ENCODE measurements at places on chromosomes 13 and 19.

GRCh38 chr13:112985803-112986408 is 16.9 kb downstream of the MCF2L start:
- no peak for DNase-seq

- DNase-seq, result no peak
Measured at GRCh38 chr13:101109005-101109404, 307.3 kb downstream of the NALCN start.

GRCh38 chr13:108702171-108702570 is 72.8 kb downstream of the MYO16 start:
- no peak for DNase-seq

DNA sequence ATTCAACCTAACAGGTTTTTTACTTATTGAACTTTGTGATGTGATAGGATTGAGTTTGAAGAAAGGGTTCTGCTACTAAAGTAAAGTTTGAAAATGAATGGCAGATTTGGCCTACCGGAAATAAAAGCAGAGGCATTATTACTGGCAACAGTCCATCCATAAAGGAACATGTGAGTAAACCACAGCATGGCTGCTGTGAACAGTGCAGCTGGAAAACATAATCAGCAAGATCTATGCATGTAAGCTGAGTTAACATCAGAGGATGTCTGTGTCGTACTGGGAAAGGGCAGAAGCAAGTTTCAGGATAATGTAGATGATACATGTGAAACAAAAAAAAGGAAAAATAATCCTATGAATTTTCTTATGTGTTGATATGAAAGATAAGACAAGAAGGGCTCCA is 87.6 kb downstream of the CYSLTR2 start:
- no peak for DNase-seq

- no peak for DNase-seq
Measured at GRCh38 chr19:35349614-35350521, 2.2 kb downstream of the FFAR1 start.

GRCh38 chr13:111270765-111271698 is 49.4 kb upstream of the TEX29 start:
- DNase-seq, result no peak

DNA sequence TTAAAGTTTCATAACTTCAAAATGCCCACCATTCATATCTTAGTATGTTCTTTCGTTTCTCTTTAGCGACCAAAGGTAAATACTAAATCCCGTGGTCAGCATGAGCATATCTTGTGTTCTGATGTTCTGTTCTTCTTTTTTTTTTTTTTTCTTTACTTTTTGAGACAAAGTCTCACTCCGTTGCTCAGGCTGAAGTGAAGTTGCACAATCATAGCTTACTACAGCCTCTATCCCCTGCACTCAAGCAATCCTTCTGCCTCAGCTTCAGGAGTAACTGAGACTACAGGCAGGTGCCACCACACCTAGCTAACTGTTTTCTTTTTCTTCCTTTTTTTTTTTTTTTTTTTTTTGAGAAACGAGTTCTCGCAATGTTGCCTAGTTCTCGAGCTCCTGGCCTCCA is 60.9 kb upstream of the ATP12A start:
- DNase-seq, result no peak

DNA sequence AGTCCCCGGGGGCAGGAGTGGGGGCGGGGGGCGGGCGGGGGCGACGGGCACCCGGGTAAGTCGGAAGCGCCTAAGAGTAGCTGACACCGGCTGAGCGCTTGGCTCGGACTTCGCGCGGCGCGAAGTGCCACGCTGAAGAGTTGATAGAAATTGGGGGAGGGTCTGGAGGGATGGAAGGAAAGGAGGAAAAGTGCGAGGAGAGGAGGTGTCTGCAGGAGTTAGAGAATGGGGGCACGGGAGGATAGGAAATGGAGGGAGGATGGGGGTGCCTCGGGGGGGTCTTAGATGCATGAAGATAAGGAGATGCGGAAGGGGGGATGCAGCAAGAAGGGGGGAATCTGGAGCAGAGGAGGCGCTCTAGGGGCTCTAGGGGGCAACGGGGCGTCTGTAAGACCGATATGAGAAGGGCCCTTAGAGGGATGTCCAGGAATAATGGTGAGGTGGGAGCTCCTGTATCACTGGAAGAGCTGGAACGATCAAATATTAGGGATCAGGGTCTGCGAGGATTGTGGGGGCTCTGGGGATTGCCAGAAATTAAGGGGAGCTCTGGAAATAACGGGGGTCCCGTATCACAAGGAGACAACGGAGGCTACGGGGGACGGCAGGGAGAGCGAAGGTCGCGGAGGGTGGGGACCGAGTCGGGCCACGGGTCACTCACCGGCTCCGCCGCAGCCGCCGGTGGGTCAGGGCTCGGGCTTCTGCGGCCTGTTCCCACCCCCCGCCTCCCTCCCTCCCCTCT is at the start of gene MYPOP:
TSS of gene MYPOP (minus strand) at position 702 of the 739 bp plus-strand sequence. CDS start 840 bp downstream, outside the sequence.
- no peak for DNase-seq

DNA sequence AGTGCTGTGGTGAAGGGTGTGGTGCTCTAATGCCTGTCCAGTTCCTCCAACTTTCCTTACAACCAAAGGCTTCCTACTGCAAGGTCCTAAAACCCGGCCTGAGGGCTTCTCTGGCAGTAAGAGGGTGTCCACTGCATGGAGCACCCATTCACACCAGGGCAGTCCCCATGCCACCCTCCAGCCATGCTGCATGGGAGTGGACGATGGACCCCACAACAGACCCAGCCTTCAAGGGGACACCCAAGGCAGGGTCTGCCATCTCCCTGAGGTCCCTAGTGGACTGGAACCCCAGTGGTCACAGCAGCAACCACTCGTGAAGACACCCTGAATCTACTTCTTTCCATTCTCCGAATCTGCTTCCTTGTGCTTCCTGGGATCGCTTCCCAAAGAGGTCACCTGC is 117.6 kb upstream of the SOX1 start:
- DNase-seq, result no peak

- no peak for DNase-seq
Measured at GRCh38 chr19:42435316-42435715, 7.4 kb downstream of the CXCL17 start.

DNA sequence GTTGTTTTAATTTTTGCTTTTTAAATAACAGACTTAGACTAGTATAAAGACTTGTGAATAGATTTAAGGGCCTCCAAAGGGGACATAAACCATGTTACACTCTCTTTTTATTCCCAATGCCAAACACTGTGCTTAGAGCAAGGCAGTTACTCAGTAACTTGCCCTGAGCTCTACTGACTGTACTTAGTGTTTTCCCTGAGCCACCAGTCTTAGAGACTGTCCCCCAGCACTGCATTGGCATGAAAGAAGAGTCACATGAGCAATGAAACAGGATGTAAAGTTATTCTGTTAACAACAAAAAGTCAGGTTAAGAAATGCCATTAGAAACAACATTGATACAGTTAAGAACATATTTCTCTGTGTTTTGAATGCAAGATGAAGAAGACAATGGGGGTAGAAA is 187.9 kb downstream of the TBC1D4 start:
- no peak for DNase-seq

DNA sequence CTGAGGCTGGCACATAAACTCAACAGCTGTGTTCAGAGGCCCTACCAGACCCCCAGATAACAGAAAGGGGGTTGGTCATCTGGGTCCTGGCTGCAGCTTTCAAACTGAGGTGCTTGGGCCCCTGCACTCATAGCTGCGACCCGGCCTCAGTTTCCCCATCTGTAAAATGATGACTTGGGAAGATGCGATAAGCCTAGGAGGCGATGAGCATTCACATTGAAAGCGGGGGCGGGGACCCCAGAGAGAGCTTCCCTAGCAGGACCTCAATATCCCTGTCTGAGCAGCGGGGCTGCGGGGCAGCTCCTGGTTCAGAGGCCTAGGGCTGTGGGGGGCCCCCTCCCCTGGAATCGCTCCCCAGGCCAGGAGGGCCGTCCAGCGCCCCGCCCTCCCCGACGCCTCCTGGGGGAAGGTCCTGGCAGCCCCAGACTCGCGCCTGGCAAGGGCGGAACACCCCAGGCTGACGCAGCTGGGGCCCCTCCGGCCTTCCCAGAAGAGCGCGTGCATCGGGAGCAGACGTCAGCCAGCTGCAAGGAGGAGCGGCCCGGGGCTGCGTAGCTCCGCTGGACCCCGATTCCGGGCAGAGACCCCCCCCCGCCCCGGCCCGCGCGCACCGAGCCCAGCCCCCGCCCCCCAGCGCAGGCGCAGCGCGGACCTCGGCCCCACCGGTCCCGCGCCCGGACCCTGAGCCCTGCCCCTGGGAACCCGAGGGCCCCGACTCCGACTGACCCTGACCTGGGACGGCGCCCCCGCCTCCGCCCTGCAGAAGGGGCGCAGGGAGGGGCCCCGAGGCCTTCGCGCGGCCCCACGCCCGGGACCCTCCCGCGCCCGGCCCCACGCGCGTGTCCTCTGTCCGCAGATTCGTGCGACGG is 3.5 kb downstream of the FSTL3 start:
- DNase-seq, result peak; percentile 54

- DNase-seq, result no peak
Measured at GRCh38 chr19:35315883-35316282, 13.1 kb upstream of the CD22 start.

Data from activated CD4-positive, alpha-beta T cell treated with anti-CD3 and anti-CD28 coated beads, Interleukin-10, Interleukin-2, amounts not matched to agents 100 ng/mL and 50 ng/mL, durations not matched to agents 16 hours and 8 hours (primary cell).